Central memory CD4-positive, alpha-beta T cell (primary cell): ENCODE measurements at places on chromosomes 2 and 18.

- no peak for DNase-seq
These were observed 379.9 kb downstream of the NBAS start for GRCh38 chr2:15181092-15181745.

GRCh38 chr2:105287692-105288091 lies 41.8 kb downstream of the TGFBRAP1 start:
- no peak for DNase-seq

DNA sequence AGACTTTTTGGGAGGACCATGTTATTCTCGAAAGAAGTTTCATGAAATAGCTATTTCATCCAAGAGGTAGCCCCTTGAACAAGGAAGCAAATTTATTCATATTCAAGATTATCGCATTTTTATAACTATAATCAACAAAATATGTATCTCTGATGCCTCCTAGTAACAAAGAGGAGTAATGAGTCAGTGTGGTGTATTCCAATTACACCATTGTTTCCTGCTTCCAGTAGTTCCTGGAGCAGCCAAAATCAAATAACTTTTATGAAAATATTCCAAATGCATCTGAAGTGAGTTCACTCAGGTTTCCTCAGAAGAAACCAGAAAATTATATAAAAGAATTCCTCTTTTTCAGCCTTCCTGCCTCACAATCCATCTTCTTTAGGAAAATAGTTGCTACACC lies 43.0 kb downstream of the ANKRD36B start:
- no peak for DNase-seq

GRCh38 chr18:10514601-10515000 lies 11.2 kb upstream of the NAPG start:
- no peak for DNase-seq

DNA sequence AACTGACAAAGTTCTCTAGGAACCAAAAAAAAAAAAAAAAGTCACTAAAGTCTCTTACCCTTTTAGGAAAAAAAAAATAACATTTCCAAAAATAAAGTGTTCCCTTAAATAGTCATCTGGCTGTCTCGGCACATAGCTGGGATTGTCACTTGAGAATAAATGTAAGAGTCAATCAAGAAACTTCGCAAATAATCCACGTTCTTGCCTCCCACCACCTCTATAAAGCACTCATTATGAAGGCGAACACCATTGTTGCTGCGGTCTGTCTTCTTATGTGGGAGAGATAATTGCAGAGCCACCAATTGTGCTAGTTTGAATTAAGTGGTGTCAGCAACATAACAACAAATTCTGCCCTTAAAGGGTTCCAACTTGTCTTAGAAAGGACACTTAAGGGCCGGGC lies 163.7 kb downstream of the FBXO15 start:
- DNase-seq = no peak

- no peak for DNase-seq
These were observed 77.0 kb upstream of the PID1 start for GRCh38 chr2:229348128-229348527.

- no peak for DNase-seq
These were observed 45.3 kb downstream of the GREB1 start for GRCh38 chr2:11578986-11579774.

- no peak for DNase-seq
These were observed 9.6 kb downstream of the GDF7 start for GRCh38 chr2:20676353-20677215.

- no peak for DNase-seq
These were observed 2.3 kb downstream of the INPP5D start for GRCh38 chr2:233062451-233062850.

DNA sequence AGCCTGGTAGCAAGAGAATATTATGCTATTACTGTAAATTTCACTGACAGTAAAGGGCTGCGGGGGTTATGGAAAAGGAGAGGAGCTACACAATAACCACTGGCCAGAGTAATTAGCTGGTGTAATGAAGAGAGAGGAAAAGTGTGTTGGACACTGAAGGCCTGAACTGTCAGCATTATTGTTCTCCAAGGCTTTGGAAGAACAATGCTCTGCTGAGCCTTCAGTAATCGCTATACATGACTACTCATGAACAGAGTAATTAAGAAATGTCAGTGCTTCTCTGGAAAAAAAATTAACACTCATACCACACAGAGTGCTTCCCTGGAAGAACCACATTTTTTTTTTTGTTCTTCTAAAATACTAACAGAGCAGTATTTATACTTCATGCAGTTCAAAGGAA lies 931.3 kb downstream of the CPS1 start:
- no peak for DNase-seq

DNA sequence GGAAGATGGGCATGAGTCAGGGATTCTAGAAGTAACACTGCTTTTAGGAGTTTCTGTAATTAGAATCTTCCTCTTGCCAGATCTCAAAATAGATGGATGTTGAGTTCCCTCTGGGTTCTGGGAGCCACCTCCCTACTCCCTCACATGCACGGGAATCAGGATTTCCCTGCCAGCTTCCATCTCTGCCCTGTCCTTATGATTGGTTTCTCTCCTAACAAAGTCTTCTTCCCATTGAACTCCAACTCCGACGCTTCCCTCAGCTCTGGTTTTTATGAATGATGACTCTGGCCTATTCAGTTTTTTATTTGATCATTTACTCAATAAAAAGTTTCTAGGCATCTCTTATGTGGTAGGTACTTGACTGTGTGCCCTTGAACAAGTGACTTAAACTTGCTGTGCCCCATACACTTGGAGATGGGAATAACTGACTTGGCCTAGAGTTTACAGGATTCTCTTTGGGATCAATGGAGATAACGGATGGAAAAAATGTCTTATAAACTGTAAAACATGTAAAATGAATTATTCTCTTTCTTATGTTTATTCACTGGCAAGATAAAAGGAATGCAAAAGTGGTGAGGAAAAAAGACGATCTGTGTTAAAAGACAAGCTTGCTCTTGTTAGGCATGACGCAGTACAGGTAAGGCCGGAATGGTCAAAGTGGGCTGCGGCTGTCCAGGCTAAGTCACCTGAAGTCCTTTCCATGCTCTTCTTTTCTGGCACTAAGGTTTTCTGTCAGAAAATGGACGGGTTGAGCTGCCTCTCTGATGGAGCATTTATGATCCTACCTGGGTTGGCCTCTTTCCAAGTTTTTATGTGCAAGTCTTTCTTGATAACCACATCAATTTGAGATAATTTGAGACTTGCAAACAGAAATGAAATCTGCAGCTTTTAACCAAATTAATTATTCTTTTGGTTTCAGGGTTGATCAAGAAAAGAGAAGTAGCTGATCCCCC lies 199.6 kb downstream of the MYCN start:
- no peak for DNase-seq

GRCh38 chr2:40625849-40626248 lies 174.0 kb upstream of the SLC8A1 start:
- no peak for DNase-seq

GRCh38 chr2:101818531-101819451 lies 121.3 kb downstream of the MAP4K4 start:
- no peak for DNase-seq

DNA sequence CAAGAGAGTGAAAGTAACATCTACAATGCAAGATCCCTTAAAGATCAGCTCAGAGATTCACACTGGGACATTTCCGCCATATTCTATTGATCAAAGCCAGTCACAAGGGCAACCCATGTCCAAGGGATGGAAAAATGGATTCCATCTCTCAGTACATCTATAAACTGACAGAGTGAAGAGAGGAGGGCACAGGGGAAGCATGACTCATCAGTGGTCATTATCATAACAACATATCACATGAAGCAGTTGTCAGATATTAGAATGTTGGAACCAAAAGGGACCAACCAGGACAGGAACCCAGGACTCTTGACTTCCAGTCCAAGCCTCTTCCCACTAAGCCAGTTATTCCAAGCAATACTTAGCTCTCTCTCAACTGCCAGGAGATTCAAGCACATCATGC lies 54.9 kb upstream of the IGFBP2 start:
- no peak for DNase-seq

DNA sequence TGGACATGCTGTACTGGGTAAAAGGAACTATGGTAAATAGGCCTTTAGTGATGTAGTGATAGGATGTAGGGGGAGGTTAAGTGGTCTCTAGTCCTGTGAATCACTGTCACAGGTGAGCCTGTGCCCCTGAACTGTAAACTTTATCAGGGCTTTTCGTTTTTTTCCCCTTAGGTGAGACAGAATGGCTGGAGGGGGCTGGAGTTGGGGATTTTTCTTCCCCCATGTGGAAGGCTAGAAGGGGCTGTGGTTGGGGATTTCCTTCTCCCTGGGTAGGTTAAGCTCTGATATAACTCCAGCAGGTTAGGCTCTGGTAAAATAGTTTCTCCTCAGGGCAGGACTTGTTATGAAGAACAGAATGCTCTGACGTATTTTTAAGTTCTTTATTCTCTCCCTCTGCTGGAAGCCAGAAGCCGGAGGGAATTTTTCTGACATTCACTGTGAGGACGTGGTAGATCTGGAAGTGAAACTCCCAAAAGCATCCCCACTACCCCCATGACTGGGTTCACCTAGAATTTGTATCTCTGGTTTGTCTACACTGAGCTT lies 28.5 kb downstream of the PIKFYVE start:
- no peak for DNase-seq

DNA sequence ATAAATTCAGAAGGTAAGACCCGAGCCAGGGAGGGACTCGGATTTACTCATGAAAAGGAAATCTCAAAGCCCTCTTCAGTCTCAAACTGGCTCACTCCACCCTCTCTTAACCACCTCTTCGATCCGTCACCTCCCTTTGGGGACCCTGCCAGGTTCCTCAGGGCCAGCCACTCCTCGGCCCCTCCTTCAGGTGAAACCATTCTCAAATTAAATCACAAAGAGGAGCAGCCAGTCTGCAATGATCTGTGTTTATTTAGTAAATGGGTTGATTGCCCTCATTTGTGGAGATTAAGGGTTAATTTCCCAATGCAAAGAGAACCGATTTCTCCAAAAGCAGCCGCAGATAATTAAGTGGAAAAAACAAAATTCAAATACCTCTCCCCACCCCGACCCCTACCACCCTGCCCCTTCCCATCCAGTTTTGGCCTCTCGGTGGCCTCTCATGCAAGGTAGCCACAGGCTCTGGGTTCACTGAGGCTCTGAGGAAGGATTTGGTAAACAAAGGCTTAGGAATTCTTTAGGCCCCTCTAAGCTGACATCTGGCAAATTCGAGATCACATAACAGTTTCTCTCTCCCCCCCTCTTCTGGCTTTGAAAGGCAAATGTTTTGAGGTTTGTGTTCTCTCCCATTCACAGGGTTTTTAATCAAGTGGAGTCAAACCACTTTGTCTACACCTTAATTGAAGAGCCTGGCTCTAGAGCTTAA lies 10.3 kb upstream of the FZD7 start:
- DNase-seq = no peak

- DNase-seq = no peak
These were observed 42.0 kb downstream of the SP140 start for GRCh38 chr2:230267556-230267955.

GRCh38 chr2:217220228-217221013 lies 360.6 kb upstream of the TNP1 start:
- DNase-seq = no peak

DNA sequence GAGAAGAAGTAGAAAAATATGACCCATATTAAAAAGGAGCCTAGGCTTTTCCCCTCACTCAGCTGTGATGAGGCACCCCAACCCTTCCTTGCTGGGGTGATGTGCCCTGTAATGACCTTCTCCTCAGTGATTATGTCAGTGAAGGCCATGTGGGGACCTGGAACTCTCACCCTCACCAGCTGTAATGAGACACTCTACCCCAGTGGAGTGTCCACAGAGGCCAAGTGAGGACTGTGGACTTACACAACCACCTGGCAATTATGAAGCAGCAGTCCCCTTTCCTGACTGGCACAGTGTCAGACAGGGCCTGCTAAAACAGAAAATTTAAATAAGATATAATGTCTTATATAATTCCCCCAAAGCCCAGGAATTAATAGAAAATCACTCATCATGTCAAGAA lies 54.2 kb downstream of the SEMA4F start:
- no peak for DNase-seq

DNA sequence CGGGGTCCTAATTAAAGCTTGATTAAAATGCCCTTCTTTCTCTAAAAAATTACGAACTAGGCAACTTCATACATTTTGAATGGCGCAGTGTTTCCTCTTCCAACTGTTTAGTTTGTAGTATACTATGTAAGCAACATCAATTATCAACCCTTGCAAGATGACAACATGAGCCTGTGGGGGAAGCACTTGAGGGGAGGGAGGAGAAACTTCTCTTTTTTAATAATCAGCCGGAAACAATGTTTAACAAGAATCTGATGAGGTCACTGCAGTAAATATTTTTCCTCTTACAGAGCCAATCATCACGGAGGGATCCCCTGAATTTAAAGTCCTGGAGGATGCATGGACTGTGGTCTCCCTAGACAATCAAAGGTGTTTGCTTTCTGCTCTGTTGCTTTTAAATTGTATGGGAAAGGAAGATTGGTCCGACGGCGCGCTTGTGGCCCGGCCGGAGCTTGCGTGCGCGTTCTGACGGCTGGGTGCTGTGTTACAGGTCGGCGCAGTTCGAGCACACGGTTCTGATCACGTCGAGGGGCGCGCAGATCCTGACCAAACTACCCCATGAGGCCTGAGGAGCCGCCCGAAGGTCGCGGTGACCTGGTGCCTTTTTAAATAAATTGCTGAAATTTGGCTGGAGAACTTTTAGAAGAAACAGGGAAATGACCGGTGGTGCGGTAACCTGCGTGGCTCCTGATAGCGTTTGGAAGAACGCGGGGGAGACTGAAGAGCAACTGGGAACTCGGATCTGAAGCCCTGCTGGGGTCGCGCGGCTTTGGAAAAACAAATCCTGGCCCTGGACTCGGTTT lies 5.3 kb upstream of the DLX1 start:
- DNase-seq = no peak

- no peak for DNase-seq
These were observed 74.6 kb downstream of the DCDC2C start for GRCh38 chr2:3777966-3778365.

- DNase-seq = no peak
These were observed 106.8 kb upstream of the ZFP36L2 start for GRCh38 chr2:43333101-43333655.

DNA sequence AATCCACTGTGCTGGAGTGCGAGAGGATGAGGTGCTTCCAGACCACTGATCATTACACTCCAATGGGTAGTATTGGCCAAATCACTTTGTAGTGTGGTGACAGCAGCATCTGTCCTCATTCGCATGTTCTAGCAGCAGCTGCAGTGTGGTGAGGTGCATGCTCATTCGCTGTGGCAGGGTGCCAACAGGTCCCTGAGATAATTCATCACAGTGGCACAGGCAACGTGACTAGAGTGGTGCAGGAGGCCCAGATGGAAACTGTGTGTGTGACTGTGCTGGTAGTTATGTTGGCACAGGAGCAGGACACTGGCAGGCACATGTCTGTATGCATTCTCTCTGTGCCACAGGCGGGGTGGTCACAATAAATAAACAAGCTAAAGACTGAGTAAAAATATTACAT lies 329.5 kb upstream of the SYT4 start:
- DNase-seq = no peak

DNA sequence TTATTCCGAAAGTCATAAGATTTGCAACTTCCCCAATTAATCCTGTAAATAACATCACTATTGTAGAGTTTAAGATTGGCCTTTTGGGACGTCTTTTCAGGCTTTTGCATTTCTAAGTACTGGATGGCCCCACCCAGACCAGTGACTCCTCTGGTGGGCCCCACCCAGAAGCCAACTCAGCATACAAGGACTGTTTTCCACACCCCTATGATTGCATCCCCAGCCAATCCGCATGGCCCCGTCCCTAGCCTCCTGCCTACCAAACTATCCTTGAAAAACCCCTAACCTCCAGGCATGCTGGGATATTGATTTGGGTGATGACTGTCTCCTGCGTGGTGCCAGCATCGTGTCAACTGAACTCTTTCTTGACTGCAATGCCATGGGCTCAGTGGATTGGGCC lies 24.5 kb upstream of the TGIF1 start:
- no peak for DNase-seq
